Progenitor cell of endocrine pancreas (in vitro differentiated cells): ENCODE measurements at places on chromosomes 1 and 21.

DNA sequence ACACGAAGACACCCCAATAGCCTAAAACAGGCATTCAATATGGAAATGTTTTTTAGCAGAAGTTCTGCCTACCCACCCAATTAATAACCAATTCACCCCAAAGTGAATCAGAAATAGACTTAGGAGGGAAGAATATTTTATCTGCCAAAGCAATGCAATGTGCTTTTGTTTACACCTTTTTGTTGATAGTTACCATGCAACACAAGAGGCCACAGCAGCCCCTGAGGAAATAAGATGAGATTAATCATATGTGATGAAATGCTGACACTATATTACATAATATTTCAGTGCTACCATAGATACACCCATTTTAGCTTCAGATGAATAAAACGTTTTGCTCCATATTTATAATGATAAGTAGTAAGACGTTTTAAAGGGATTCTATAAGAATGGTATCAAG is 60.9 kb upstream of the RGS2 start:
- no peak for DNase-seq
- no peaks in the 10 kb centered on the region for H3K27me3 ChIP-seq
- no peak overlapping the region for H3K27ac ChIP-seq
- no peak overlapping the region for H3K4me3 ChIP-seq
- no peaks in the 10 kb centered on the region for H3K4me1 ChIP-seq

DNA sequence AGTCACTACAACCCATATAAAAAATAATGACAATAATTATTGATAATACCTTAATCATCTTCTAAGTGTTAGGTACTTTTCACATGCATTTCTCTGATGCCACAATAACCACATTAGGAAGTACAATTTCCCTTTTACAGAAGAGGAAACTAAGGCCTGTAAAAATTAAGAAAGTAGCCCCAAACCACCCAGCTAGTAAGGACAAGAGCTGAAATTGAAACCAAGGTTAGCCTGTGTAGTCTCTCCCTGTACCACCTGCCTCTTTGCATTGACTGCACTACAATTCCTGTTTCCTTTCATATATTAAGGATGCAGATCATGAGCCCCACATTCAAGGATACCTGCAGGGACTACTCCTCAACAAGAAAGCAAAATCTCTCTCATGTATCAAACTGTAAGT is 288.8 kb downstream of the GPATCH2 start:
- no peaks in the 10 kb centered on the region for H3K36me3 ChIP-seq
- H3K4me3 ChIP-seq, result no peak overlapping the region
- peaks cover 30% of the 10 kb centered on the region for H3K27me3 ChIP-seq
- no peak for DNase-seq

DNA sequence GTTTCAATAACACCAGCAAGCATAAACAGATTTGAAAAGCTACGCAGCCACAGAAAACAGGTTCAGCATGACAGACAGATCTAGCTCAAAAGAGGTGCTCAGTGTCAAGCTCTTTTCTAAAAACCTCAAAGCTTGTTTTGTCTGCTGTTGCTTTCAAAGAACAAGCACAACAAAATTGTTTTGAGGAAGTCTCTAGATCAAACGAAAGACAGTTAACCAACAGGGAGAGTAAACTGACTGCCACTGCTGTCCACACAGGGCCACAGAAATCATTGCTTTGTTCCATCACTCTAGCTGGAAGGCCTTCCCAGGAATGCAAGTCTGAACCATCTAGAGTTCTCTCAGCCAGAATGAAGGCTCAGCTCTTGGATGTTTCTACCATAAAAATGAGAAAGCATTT is 12.8 kb downstream of the APP start:
- DNase-seq, result no peak
- H3K4me1 ChIP-seq, result peaks cover 53% of the 10 kb centered on the region
- peaks cover 3% of the 10 kb centered on the region for H3K36me3 ChIP-seq
- H3K27ac ChIP-seq, result peak overlapping the region; percentile 37

- no peak for DNase-seq
- peak overlapping the region; percentile 100 for H3K27ac ChIP-seq
- H3K4me3 ChIP-seq, result peak overlapping the region; percentile 93
- peaks cover 1% of the 10 kb centered on the region for H3K36me3 ChIP-seq
- H3K4me1 ChIP-seq, result peaks cover 34% of the 10 kb centered on the region
Measured at GRCh38 chr1:15525050-15526020, 1.3 kb upstream of the DNAJC16 start.

DNA sequence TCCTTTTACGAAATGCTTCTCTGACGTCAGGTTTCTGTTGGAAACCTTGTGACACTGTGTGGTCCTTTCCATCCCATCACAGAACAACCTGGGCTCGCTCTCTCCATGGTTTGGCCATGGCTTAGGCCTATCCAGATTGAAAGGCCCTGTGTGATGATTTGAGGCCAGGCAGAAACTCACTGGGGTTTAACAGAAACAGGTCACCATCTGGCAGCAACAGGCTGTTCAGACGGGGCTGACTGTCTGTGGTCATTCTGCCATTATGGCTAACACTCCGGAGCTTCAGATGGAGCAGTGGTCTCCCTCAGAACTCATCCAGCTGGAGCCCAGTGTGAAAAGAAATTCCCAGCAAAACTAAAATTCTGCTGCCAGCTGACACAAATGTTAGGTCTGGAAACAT is 9.3 kb downstream of the PLEKHM2 start:
- peaks cover 5% of the 10 kb centered on the region for H3K36me3 ChIP-seq
- no peaks in the 10 kb centered on the region for H3K27me3 ChIP-seq
- peaks cover 1% of the 10 kb centered on the region for H3K4me1 ChIP-seq
- no peak overlapping the region for H3K4me3 ChIP-seq

- H3K36me3 ChIP-seq, result no peaks in the 10 kb centered on the region
- H3K4me3 ChIP-seq, result no peak overlapping the region
- no peaks in the 10 kb centered on the region for H3K27me3 ChIP-seq
Measured at GRCh38 chr1:86976664-86977063, 62.2 kb downstream of the HS2ST1 start.

- H3K27me3 ChIP-seq, result no peaks in the 10 kb centered on the region
- no peak overlapping the region for H3K4me3 ChIP-seq
- DNase-seq, result no peak
- peaks cover 10% of the 10 kb centered on the region for H3K4me1 ChIP-seq
- peaks cover 29% of the 10 kb centered on the region for H3K36me3 ChIP-seq
- no peak overlapping the region for H3K27ac ChIP-seq
Measured at GRCh38 chr1:10280439-10281350, 70.3 kb downstream of the KIF1B start.

- H3K4me1 ChIP-seq, result peaks cover 11% of the 10 kb centered on the region
- DNase-seq, result no peak
- H3K27me3 ChIP-seq, result no peaks in the 10 kb centered on the region
- no peak overlapping the region for H3K4me3 ChIP-seq
- peaks cover 29% of the 10 kb centered on the region for H3K36me3 ChIP-seq
Measured at GRCh38 chr1:247322849-247323586, 8.6 kb downstream of the ZNF496 start.

DNA sequence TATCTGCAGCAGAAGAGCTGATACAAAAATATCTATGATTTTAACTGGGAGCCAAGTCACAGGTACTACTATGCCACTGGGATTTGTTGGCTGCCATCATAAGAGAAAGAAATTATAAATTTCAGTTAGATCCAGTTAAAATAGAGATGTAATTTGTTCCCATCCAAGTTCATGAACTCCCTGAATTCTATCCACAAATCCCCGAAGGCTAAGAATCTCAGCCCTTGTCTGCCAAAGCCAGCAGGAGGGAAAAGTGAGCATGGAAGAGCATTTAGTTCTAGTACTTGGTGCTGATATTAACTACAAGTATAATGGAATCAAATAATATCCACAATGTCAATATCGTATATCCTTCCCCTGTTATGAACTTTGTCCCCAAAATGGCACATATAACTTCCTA is 801.1 kb upstream of the CXADR start:
- H3K36me3 ChIP-seq, result no peaks in the 10 kb centered on the region
- no peaks in the 10 kb centered on the region for H3K27me3 ChIP-seq
- H3K4me1 ChIP-seq, result peaks cover 2% of the 10 kb centered on the region
- DNase-seq, result no peak
- H3K27ac ChIP-seq, result no peak overlapping the region

DNA sequence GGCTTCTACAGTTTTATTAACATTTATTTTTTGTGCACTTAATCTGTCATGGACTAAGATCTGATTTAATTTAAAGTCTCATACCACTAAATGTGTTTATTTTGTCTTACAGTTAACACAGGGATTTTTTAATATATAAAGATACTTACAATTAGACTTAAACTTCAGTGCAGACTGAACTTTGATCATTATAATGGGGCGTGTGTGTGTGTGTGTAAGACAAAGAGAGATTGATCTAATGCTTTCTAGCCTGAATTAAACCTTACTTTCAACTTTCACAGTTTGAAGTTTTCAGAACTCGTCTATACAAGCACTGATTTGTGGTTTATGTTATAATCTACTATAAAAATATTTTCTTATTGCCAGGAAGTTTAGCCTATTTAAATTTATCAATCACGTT is 150.8 kb downstream of the COP1 start:
- peaks cover 29% of the 10 kb centered on the region for H3K4me1 ChIP-seq
- DNase-seq, result no peak
- no peak overlapping the region for H3K27ac ChIP-seq
- H3K27me3 ChIP-seq, result no peaks in the 10 kb centered on the region
- H3K4me3 ChIP-seq, result no peak overlapping the region

DNA sequence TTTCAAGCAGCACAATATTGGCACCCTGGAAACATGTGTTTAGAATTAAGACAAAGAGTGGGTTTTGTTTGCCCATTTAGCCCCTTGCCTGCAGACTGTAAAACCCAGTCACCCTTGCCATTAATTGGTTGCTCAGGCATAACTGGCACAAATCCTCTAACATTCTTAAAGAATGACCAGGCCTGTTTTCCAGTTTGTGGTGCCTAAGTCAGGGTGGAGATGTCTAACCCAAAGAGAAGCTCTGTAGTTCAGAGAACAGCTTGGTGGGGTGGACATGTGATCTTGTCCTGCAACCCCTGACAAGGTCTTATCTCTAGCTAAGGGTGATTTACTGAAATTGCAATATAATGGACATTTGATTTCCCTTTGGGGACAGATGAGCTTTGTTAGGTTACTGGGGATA is 8.8 kb upstream of the ANGPTL7 start:
- H3K36me3 ChIP-seq, result peaks cover 12% of the 10 kb centered on the region
- DNase-seq, result no peak
- no peak overlapping the region for H3K27ac ChIP-seq
- H3K4me3 ChIP-seq, result no peak overlapping the region

DNA sequence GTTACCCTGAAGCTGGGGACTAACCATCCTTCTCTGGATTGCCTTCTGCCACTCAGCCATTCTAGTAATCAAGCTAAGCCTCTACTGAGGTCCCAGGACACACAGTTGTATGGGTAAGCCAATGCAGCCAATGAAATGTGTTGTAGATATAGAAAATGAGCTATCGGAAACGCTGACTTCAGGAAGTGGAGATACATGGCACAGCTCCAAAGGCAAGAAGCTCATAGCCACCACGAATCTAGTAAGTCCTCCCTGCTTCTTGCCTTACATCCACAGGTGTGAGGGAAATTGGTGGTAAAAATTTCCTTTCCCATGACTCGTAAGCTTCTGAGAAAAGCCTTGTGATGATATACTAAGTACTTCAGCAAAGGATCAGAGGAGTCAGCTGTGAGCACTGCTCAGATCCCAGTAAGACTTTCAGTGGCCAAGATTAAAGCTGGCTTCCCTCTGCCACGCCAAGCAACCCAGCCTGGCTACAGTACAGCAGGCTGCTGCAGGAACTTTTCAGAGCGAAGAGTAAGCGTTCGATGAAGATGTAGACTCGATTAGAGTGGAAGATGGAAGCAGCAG is 117.7 kb downstream of the SIM2 start:
- H3K27me3 ChIP-seq, result peaks cover 8% of the 10 kb centered on the region
- H3K36me3 ChIP-seq, result no peaks in the 10 kb centered on the region
- no peak overlapping the region for H3K27ac ChIP-seq
- DNase-seq, result no peak
- H3K4me3 ChIP-seq, result no peak overlapping the region
- H3K4me1 ChIP-seq, result no peaks in the 10 kb centered on the region

DNA sequence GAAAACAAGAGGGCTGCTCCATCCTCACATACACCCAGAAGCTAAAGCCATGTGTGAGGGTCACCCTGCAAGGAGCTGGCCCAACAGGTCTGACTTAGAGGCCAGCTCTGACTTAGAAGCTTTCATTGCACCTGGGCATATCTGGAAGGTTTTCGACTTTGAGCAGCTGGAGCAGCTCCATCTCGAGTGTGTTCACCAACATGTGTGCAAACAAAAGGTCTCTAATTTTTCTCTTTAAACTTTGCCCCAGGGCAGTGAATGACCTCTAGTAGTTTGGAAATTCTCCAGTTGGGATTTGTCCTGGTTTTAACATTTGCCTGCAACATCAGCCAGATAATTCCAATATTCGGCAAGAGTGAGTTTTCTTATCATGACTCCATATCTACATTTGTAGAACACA is 108.3 kb downstream of the TNR start:
- no peak overlapping the region for H3K27ac ChIP-seq
- H3K4me3 ChIP-seq, result no peak overlapping the region
- peaks cover 5% of the 10 kb centered on the region for H3K27me3 ChIP-seq

DNA sequence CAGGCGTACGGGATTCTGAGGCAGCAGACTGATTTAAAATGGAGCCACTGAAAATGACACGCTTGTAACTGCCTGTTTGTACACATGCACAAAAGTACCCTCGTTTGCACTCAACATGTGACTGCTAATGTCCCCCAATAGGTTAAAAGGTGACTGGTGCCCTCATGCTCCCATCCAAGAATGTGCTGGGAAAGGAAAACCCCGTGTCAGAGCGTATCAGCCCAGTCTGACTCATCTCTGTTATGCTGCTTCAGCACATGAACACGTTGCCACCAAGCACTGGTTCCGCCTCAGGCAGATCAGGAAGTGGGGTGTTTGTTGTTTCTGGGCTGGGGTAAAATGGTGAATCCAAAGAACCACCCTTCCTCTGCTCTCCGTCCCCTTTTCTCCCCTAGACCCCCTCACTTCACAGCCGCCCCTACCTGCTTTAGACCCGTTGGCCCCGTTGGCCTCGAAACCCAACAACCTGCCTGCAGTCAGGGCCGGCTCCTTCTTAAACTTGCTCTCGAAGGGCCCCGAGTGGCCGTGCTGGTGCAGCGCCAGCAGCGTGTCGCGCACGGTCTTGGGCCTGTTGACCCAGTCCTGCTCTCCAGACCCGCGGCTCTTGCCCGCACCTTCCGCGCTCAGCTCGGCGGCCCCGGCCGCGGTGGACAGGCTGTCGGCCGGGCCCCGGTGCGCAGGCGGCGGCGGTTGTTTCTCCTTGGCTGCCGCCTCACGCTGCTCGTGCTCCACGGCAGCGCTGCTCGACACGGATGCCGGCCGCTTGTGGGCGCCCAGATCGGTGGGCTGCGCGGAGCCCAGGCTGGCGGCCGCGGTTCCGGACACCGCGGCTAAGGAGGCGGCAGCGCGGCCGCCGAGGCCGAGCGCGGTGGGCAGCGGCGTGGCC is 1.7 kb downstream of the IRF2BP2 start:
- peak; percentile 30 for DNase-seq
- H3K27me3 ChIP-seq, result no peaks in the 10 kb centered on the region
- peaks cover 38% of the 10 kb centered on the region for H3K36me3 ChIP-seq
- H3K4me3 ChIP-seq, result peak overlapping the region; percentile 94
- peak overlapping the region; percentile 99 for H3K27ac ChIP-seq

GRCh38 chr1:89536555-89537341 is 12.1 kb downstream of the LRRC8B start:
- DNase-seq, result no peak
- no peaks in the 10 kb centered on the region for H3K4me1 ChIP-seq
- H3K27me3 ChIP-seq, result no peaks in the 10 kb centered on the region
- peaks cover 1% of the 10 kb centered on the region for H3K36me3 ChIP-seq

GRCh38 chr21:32089766-32090165 is 189.1 kb downstream of the MIS18A start:
- H3K27me3 ChIP-seq, result peaks cover 3% of the 10 kb centered on the region
- no peak overlapping the region for H3K4me3 ChIP-seq
- H3K4me1 ChIP-seq, result peaks cover 7% of the 10 kb centered on the region
- H3K36me3 ChIP-seq, result peaks cover 4% of the 10 kb centered on the region
- no peak overlapping the region for H3K27ac ChIP-seq
